ENCODE measurements at places on chromosomes 7 and 10.

DNA sequence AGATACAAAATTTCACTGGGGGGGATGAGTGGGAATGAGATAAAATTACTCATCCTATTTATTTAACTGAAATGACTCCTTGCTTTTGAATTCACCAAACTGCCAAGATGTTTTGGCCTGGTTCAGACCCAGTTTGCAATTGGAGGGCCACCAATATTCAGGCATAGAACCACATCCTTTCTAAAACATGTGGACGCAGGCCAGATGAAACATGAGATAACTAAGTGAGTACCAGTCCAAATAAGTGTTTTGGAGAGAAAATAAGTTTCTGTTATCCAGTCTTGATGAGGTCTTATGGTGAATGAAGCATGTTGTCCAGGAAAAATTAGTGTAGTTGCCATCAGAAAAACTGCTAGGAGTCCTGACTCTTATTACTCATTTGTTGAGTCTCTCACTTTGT is 36.3 kb upstream of the PDK4 start:
- DNase-seq, result no peak

DNA sequence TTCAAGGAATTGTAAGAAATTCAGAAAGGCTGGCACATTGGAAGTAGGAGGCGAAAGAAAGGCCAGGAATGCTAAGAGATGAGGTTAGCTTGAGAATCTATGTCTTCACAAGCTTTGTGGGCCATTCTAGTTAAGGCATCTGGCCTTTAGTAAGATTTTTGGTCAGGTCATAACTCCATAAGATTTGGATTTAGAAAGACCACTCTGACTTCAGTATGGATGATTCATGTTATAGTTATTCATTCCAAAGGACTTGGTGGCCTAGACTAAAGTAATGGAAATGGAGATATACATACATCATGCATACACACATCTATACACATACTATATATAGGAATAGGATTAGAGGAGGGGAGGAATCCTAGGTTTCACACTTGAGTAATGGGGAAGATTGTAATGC is 77.5 kb downstream of the SEPTIN7 start:
- DNase-seq, result no peak

GRCh38 chr7:89681448-89681847 is 472.8 kb upstream of the STEAP1 start:
- no peak for DNase-seq

GRCh38 chr7:137950263-137950621 is 51.6 kb downstream of the CREB3L2 start:
- DNase-seq, result no peak

- no peak for DNase-seq
Observed at GRCh38 chr10:79242620-79243152, 104.6 kb upstream of the PPIF start.

- DNase-seq, result peak; percentile 10
Observed at GRCh38 chr10:24882047-24882698, 70.2 kb downstream of the PRTFDC1 start.

DNA sequence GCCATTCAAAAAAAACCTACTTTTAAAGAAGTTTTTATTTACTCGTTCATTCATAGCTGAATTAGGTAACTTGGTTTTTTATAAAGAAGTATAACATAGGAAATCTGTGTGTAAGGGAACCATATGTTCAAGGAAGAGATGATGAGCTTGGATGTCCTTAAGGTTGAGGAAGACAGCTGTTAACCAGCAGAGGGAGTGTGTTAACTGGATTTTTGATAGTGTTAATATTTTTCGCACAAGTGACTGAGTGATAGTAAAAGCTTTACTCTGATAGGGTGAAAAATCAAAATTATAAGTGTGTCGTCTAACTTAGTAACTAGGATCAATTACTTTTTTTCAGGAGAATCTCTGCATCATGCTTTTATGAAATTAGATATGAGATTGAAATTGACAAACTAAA is 134.7 kb downstream of the ARL5B start:
- no peak for DNase-seq

DNA sequence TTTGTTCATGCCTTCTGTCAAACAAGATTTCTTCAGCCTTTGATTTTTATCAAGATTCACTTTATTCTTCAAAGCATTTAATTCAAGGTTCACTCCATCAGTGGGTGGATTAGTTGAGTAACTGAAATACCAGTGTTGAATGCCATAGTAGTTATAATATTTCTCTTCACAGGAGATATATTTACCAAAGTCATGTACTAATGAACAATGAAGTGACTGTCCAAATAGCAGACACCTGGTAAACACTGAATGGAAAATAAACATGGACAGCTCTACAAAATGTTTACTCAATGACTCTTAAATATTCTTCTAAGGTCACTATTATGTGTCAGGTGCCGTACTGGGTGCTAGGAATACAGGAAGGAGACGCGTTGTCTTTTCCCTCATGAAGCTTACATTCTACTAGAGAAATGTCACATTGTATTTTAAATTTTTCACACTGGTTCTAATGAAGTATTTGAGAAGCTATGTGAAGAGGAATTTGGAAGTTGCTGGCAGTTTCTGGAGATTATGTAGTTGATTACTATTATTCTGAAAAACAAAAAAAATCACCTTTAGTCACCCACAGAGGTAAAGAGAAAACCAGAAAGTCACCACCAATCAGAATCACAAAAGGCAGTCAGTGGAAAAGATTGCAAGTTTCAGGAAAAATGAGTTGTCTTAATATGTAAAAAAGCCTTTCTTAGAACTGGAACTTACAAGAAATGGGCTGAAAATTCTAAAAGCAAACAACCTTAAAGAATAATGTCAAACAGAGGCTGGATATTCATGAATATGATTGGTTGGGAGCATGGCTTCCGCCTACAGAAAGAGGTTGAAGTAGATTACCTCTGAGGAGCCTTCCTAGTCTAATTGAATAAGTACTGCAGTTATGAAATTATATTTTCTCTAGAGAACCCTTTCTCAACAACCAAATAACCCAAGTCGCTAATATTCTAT is 84.5 kb downstream of the RTKN2 start:
- DNase-seq, result no peak

DNA sequence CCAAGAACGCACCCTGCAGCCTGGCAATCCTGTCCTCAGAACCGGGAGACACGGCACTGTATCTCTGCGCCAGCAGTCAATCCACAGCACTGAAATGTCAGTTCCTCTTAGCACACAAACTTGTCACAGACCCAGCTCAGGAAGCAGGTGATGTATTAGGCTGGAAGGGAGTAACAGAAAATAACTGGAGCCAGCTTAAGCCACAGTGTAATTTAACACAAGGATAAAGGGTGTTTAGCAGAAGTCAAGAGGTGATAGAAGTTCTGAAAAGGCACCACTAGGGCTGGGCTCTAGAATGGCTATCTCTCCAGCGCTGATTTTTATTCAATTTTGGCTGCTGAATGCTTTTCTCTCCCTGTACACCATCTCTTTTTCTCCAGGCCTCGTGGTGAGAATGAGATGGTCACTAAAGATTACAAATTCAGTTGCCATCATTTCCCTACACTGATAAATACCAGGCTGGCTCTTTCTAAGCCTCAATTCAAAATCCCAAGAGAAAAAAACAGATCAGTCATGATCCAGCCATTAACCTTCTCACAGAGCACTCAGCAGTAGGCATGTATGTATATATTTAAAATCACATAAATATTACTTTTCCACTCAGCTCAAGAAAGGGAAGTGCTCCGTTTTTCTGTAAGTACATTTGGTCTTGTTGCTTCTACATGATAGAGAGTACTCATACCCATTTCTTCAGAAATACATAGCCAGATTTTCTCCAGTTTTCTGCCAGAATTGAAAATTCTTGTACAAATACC is 102.7 kb upstream of the PRSS1 start:
- no peak for DNase-seq

GRCh38 chr7:8149222-8149621 is 112.7 kb downstream of the ICA1 start:
- DNase-seq, result no peak

DNA sequence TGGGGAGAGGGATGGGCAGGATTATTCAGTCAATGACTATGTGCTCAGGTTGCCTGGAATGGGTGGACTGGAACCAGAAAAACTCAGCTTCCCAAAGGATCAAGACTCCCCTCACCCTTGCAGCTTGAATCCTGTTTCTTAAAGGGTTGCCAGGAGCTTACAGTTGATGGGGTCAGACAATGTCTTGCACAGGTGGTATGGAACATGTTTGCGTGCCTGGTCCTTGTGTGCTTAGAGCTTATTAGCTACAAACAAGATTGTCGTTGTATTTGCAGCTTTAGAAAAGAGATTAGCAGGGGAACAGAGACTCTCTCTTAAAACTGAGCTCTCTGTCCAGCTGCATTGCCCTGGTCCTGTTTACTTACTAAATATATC is 56.9 kb downstream of the PRR15 start:
- no peak for DNase-seq

- DNase-seq, result no peak
Observed at GRCh38 chr10:122113161-122113944, 124.4 kb downstream of the TACC2 start.

DNA sequence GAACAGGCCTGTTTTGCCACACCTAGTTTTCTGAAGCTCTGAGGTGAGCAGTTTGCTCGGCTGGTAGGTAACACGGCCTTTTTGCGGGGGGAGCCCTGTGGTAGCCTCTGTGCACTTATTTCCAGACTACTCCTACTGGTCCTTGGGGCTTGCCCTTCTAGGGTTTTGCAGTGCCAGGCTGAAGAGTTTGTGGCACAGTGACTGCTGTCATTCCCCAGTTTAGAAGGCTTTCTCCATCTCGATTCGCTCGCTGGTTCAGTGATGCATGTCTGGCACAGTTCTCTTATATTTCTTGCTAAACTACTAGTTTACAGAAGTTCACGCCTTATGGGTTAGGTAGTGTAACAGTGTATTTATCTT is 711 bp downstream of the KIF20B start:
- DNase-seq, result no peak

- no peak for DNase-seq
Observed at GRCh38 chr10:6195376-6195775, 7.4 kb upstream of the PFKFB3 start.

- DNase-seq, result no peak
Observed at GRCh38 chr7:128791972-128792327, 182 bp downstream of the CCDC136 start.

- no peak for DNase-seq
Observed at GRCh38 chr7:114930829-114931655, 9.1 kb downstream of the MDFIC start.

- no peak for DNase-seq
Observed at GRCh38 chr10:93993782-93994437, at the start of gene PLCE1. Gene PLCE1, plus strand, starts transcription at chr10:93993931. Its CDS starts 37,116 bp downstream, at chr10:94031047.

- DNase-seq, result no peak
Observed at GRCh38 chr7:151687523-151688235, 168.0 kb upstream of the RHEB start.

DNA sequence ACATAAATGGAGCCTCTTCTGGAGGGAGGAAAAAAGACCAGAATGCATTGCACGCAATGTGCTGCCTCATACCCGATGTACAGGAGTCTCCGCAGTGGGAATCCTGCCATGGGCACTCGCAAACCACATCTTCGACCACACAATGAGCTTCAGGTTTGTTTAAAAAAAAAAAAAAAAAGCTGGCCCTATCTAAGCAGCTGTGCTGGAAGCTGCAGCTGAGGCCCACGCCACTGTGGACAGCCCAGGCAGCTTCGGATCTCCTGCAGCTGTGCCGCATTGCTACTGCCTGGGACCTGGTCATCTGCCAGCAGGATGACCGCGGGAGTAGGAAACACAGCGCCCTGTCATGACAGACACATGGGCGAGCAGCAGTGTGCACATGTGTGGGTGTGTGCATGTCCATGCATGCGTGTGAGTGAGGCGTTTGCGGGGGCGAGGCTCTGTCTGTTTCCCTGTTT is 26.0 kb downstream of the EN2 start:
- no peak for DNase-seq

DNA sequence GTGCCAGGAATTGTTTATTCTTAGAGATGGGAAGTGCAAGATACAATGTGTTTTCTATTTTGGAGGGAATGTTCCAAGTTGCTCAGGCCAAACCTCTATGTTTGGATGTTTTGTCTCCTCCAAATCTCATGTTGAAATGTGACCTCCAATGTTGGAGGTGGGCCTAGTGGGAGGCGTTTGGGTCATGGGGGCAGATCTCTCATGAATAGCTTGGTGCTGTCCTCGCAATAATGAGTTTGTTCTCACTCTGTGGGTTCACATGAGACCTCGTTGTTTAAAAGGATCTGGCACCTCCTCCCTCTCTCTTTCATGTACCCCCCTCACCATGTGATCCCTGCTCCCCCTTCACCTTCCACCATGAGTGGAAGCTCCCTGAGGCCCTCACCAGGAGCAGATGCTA is 8.3 kb upstream of the GDF10 start:
- DNase-seq, result no peak

DNA sequence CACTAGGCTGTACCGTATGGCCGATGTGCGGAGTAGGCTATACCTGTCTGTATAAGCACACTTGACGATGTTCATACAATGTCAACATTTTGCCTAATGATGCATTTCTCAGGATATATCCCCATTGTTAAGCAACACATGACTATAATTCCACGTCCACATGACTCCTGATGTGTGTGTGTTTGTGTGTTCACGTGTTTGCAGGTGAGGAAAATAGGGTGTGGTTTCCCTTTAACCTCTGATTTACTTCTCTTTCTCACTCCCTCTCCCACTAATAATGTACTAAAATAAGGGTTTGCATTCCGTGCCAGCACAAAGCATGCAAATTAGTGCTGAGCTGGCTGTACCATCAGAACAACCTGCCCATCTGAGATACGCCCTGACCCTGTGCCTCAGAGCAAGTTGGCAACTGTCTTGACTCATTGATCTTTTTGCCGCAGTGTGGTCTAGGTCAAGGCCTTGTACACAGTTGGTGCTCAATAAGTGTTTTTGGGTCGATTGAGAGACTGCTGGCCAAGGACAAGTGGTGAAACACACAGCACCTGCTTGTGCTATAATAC is 64.6 kb upstream of the DOCK1 start:
- no peak for DNase-seq

- no peak for DNase-seq
Observed at GRCh38 chr7:72751978-72752377, 76.0 kb downstream of the TYW1B start.

GRCh38 chr10:63464402-63465292 is 1.1 kb downstream of the JMJD1C start:
- DNase-seq, result no peak

GRCh38 chr10:75538765-75539164 is 107.3 kb downstream of the LRMDA start:
- DNase-seq, result no peak

- no peak for DNase-seq
Observed at GRCh38 chr10:53023411-53023810, 250.8 kb upstream of the MBL2 start.

GRCh38 chr7:150448789-150449147 is 1.7 kb upstream of the GIMAP8 start:
- DNase-seq, result peak; percentile 78

- no peak for DNase-seq
Observed at GRCh38 chr7:138377306-138377705, 82.8 kb upstream of the TRIM24 start.

- DNase-seq, result no peak
Observed at GRCh38 chr10:118971187-118971586, 58.3 kb upstream of the NANOS1 start.

- no peak for DNase-seq
Observed at GRCh38 chr7:43878867-43879266, 9.6 kb upstream of the MRPS24 start.
